ENCODE measurements at places on chromosomes 13 and 19.

DNA sequence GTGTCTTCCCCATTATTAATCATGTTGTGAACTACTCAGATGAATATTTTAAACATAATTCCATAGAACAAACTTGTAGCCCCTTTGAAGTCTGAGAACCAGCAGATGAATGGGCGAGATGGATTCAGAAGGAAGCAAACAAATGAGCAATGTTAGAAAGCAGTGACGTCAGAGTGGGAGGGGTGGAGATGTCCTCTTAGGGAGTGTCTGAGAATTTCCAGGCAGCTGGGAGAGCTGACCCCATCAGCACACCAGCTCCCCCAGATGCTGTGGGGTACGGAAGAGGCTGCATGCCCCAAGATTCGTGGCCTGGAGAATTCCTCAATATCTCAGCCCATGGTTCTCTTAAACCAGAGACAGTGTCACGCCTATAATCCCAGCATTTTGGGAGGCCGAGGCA is 68.6 kb downstream of the DPF1 start:
- DNase-seq: no peak

GRCh38 chr13:42101821-42102585 is 53.6 kb downstream of the DGKH start:
- no peak for DNase-seq

GRCh38 chr19:782185-782877 is 14.9 kb upstream of the PTBP1 start:
- DNase-seq: no peak

DNA sequence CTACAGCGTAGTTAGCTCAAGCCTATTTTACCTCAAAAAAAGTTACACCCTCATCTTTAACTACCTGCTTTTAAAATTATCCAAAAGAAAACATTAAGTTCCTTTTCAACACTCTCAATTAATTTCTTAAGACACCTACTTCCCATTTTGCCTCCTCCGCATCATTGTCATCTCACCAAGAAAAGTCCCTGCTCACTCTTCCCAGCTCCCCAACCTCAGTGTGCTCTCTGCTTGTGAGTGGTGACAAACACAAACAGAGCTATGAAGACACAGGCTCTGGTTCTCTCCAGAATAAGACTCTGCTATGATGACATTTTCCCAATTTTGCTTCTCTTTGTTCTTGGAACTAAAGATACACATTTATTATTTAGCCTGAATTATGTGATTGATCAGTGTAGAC is 385.1 kb upstream of the HTR2A start:
- DNase-seq: no peak

DNA sequence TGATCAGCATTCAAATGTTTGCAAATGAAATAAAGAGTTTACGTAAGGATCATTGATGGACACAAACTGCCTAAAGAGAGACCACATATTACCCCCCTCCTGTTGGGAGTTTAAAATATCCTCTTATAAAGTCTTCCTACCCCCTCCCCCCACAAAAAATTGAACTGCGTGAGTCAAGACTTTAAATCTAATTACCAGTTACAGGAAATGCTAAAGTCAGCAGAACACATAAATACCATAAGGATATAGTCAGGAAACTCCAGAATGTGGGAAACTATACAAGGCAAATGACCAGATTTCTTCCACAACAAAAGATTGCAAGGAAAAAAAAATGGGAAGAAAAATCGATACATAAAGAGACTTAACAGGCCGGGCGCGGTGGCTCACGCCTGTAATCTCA is 44.4 kb upstream of the FARP1 start:
- no peak for DNase-seq

DNA sequence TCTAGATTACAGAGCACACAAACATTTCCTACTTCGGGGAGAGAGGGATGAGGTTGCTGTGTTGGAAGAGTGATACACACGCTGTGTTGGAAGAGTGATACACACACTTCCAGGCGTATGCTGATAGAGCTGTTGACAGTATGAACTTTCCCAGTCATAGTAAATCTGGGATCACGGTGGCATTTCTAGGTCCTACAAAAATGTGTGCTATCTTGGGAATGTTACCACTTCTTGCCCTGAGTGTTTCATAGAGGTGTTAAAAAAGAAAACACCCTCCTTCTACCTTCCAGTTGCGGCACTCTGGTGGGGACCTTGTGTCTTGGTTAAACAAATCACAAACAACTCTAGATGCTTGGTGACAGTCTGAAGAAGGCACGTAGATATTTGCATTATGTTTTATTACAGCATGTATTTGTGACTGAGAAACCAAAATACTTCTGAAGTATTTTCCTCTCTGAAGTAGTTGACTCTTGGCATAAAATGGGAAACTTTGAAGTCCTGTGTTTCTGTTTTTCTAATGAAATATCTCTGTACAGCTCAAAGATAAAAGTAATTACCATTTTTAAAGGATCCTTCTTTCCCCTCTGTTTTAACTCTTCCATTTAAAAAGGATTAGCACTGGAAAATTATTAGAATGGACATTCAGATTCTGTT is 52.5 kb downstream of the ARHGAP35 start:
- no peak for DNase-seq
